ENCODE measurements at places on chromosomes 3 and 15.

GRCh38 chr3:45171283-45171682 is 25.1 kb upstream of the CDCP1 start:
- no peak for DNase-seq

- no peak for DNase-seq
These were observed 35.0 kb downstream of the CIP2A start for GRCh38 chr3:108554229-108554628.

- no peak for DNase-seq
These were observed 26.6 kb downstream of the LRRC2 start for GRCh38 chr3:46539443-46540005.

GRCh38 chr15:27486683-27487647 is 516.0 kb downstream of the GABRG3 start:
- no peak for DNase-seq

DNA sequence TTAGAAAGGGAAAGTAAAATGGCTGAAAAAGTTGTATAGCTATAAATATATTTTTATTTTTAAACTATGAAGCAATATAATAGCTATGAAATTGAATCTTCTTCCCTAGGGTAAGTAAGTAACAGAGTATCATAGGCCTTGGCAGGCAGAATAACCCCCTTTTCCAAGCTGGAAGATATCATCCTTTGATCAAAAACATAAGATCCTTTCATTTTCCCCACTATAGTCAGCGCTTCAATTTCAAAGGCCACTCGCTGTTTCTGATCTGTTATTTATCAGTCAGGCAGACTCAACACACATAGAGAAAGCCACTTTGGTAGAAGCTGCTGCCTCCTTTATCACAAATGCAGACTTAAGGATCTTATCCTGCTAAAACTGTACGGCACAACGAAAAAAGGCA is 74.0 kb upstream of the UBE2E2 start:
- no peak for DNase-seq

Measured in glutamatergic neuron (in vitro differentiated cells).